ENCODE measurements at places on chromosomes 3 and 15.
A peak's percentile ranks its signal among the peaks of the same experiment; 100 is the strongest.

- no peak for DNase-seq
Measured at GRCh38 chr3:128296469-128297251, 143.4 kb downstream of the EEFSEC start.

GRCh38 chr3:39469945-39470344 lies 2.5 kb downstream of the MOBP start:
- DNase-seq: no peak

- no peak for DNase-seq
Measured at GRCh38 chr3:183553334-183554026, 2.0 kb downstream of the KLHL6 start.

GRCh38 chr3:124850212-124850611 lies 37.0 kb downstream of the ITGB5 start:
- no peak for DNase-seq

- no peak for DNase-seq
Measured at GRCh38 chr3:23219117-23219516, 16.0 kb downstream of the UBE2E2 start.

GRCh38 chr15:63093486-63094205 lies 28.0 kb upstream of the LACTB start:
- peak; percentile 65 for DNase-seq

DNA sequence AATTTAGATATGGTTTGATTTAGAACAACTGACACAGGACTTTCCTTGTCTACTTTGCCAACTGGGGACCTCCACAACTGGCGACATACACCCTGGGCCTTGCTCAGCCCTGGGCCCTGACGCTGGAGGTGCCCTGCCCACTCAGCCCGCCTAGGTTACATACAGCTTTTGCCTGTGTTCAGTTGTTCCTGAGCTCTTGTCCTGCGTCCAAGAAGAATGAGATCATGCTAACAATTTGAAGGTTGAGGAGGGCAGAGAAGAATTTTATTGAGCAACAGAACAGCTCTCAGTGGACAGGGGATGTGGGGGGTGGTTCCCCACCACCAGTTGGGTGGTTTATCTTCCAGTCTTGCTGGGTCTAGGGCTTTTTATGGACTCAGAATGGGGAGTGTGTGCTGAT lies 67.9 kb downstream of the IQCH start:
- DNase-seq: no peak

DNA sequence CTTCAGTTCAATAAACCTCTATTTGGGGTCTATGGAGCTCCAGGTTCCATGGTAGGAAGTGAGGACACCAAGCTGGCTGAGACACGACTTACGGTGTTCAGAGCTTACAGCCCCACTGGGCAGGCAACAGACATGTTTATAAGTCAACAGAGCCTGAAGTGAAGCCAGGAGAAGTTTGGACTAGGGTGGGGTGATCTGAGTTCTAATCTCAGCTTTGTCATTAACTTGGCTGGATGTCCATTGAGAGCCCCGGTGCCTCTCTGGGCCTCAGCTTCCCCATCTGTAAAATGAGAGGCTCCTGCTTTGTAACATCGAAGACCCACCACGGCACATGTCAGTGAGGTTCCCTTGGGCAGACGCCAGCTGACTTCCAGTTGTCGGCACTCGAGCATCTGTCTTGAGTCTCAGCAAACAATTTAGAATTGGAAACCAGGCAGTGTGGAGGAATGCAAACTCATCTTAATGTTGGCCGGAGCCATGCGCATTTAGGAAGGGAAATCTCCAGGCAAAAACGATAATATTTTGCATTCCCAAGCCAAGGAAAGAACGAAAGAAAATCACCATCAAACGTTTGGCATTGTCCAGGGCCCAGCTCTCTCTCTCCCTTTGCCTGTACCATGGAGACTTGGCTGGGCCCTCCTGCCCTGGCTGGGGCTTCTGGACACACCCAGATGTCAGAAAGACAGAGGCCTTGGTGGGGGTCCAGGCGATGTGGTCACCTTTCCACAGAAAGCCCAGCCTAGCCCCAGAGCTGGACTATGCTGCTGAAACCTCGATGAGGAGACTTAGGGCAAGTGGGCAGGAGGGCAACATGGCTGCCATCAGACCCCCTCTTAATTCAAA lies 18.4 kb downstream of the ITGA11 start:
- no peak for DNase-seq

DNA sequence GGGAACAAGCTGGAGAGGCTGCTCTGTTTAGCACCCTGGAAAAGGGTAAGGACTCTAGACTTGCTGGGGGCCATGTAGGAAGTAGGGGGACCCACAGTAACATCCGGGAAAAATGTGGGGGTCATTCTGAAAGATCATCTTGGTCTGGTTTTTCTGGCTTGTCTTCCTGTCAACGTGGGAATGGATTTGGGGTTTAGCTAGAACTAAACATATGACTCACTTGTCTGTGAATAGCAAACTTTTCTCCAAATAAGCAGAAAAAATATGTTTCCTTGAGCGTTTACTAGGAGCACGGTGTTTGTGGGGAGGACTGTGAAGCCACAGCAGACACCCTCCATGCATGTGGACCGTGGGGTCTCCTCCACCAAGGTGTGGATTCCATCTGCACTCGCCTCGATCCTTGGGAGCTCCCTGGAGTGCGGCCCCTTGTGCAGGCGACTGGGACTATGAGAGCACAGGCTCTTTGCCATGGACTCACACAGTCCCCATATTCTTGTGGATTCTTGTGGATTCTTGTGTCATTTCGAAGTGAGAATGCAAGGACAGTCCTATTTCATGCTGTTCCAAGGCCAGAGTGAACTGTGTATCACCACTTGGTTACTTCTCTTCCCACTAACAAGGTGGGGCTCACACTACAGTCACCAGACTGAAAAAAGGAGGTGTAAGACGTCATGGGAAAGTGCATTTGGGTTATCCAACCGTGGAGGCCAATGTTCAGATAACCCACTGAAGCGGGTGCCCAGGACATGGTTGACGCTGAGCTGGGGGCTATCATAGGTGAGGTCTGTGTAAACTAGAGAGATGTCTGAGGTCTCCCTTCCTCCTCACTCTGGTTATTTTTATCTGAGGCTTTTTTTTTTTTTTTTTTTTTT lies 25.5 kb downstream of the PGPEP1L start:
- DNase-seq: no peak

DNA sequence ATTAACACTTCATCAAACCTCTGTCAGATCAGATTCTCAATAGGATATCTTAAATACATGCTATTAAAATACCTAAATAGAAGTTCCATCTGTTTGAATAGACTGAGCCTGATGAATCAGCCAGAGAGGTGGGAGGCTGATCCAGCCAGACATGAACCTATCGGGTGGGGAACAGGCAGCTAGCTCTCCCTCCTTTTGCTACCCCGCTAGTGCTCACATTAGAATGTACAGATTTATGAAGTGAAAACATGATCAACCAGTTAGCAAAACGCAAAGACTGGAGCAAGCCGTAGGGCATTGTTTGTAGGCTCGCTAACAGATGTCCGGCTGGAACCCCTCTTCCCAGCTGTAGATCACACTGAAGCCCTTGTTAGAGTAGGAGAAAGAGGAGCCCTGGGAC lies 54.4 kb downstream of the GTF2E1 start:
- DNase-seq: no peak

DNA sequence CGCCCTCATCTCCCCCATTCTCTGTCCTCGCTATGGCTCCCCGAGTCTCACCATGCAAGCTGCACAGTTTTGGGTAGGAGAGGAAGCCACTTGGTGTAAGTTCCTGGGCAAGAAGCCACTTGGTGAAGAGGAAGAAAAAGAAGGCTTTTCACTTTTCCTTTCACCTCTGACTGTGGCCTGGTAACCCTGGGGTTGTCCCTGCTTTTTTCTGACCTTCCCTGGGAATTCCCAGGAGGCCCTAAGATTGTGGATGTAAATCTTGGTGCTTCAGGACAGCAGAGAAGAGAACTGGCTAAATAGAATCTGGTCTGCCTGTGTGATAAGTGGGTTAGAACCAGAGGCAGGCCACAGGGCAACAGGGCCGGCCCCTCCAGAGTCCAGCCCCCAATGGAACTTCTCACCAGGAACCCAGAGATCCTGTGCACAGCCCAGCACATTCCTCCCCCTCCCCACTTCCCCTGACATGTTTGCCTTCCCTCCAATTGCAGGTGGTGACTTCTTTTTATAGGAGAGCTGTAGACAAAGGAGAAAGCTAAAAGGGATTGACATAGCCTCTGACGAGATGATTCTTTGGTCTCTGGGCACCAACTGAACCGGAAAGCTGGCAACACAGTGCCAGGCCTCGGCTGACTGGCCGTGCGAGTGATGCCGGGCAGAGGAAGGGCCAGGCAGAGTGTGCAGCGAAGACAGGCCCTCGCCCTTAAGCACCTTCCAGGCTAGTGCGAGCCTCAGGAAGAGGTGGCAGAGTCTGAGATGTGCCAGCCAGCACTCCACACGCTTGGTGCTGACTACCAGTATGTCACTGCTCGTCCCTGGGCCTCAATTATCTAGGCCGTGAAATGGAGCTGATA lies 19.4 kb upstream of the SKOR1 start:
- no peak for DNase-seq

DNA sequence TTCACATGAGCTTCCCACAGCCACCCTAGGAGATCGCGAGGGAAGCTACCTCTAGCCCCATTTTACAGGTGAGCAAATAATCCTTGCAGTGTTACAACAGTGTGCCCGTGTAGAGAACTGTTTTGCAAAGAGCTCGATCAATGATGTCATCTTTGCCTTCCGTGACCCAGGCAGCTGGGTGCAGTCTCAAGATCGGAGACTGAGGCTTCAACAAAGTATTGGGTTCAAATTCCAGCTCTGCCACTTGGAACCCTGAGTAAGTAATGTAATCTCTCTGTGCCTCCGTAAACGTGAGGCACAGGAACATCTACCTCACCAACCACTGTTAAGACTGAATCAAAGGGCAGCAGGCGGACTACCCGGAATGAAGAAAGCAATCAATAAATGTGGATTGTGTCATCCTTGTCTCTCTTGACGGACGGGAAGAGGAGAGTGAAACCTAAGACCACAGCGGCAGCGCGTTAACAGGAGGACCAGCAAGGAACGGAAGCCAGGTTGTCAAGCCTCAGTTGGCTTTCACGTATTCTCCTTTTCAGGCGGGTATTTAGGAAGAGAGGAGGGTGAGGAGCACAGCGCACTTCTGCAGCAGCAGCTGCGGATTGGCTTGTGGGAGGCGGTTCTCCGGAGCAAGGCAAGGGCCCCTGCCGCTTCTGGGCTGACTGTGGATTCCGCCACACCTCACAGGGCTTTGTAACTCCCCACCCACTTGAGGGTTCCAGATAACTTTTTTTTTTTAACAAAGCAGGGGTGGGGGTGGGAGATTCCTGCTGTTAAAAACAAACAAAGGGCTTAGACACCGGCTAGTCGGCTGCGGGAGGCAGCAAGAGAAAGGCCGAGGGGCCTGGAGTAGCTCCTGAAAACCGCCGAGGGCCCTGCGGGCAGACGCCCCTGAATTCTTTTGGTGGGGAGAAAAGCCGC lies 1.5 kb upstream of the SMAD3 start:
- no peak for DNase-seq

GRCh38 chr3:81242871-81243270 lies 518.6 kb downstream of the GBE1 start:
- DNase-seq: no peak

- no peak for DNase-seq
Measured at GRCh38 chr3:150775001-150775599, 12.1 kb upstream of the SIAH2 start.

- DNase-seq: no peak
Measured at GRCh38 chr3:100913870-100914648, 79.2 kb downstream of the ABI3BP start.

DNA sequence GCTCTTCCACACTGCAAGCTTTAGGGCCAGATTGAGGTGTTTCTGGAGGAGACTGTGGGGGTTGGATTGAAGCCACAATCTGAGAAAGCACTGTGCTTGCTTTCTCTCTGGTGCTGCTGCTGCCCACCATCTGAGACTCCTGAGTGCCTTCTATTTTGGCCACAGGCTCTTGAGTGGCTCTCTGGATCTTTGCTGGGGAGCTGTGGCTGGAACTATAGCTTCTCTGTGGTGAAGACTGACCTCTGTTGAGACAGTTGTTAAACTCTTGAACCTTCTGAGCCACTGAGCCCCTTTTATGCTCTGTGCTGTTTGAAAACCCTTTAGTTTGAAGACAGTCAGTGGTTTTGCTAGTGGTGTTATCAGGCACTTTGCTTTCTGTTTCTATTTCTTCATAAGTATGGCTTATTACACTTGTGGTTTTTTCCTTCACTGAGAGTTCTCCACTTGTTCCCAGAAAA lies 108.7 kb upstream of the TSPAN3 start:
- no peak for DNase-seq
